Stimulated activated CD4-positive, alpha-beta T cell treated with anti-CD3 and anti-CD28 coated beads, Interleukin-1b, Interleukin-23, amount 100 ng/mL, for 48 hours (primary cell): ENCODE measurements at places on chromosomes 13 and 19.

GRCh38 chr19:33290956-33291622 is 11.2 kb downstream of the CEBPA start:
- DNase-seq = no peak

DNA sequence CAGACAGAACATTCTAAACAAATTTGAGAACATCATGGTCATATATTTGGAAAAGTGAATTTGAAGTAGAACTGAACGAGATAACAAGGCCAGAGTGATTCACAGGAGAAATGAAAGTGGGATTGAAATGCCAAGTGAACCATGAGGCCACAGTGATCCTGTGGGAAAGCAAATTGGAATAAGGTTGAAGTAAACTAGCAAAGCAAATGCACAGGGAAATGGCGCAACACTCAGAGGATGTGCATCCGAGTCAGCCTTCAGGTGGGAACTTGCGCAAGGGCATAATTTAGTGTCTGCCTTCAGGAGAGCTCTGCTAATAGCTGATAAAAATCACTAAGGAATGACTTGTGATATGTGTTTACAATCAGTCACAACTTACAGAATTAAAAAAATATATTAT is 696.6 kb downstream of the LIG4 start:
- no peak for DNase-seq

DNA sequence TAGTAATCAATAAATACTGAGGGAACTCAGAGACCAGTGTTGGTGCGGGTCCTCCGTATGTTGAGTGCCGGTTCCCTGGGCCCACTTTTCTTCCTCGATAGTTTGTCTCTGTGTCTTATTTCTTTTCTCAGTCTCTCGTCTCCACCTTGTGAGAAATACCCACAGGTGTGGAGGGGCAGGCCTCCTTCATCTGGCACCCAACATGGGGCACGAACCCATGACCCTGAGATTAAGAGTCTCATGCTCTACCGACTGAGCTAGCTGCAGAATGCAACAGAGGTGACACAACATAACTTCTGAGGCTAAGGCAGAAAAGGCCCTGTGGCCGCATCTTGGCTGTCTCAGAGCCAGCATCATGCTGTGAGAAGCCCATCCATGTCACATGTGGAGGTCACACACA is 5.3 kb upstream of the ZNF613 start:
- no peak for DNase-seq

DNA sequence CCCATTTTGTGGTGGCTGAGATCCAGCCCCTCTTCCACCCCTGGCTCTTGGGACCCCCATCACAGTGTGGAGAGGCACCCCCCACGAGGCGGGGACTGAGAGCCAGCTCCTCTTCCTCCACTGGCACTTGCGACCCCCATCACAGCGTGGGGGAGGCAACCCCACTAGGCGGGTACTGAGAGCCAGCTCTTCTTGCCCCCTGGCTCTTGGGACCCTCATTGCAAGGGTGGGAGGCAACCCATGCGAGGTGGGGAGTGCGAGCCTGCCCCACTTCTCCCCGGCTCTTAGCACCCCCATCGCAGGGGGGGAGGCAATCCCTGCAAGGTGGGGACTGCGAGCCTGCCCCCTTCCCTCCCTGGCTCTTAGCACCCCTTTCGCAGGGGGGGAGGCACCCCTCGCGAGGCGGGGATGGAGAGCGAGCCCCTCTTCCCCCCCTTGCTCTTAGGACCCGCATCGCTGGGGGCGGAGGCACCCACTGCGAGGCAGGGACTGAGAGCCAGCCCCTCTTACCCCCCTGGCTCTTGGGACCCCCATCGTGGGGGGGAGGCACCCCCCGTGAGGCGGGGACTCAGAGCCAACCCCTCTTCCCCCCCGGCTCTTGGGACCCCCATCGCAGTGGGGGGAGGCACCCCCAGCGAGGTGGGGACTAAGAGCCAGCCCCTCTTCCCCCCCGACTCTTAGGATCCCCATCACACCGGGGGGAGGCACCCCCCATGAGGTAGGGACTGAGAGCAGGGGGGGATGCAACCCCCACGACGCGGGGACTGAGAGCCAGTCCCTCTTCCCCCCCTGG is 364.6 kb upstream of the SPRY2 start:
- no peak for DNase-seq

DNA sequence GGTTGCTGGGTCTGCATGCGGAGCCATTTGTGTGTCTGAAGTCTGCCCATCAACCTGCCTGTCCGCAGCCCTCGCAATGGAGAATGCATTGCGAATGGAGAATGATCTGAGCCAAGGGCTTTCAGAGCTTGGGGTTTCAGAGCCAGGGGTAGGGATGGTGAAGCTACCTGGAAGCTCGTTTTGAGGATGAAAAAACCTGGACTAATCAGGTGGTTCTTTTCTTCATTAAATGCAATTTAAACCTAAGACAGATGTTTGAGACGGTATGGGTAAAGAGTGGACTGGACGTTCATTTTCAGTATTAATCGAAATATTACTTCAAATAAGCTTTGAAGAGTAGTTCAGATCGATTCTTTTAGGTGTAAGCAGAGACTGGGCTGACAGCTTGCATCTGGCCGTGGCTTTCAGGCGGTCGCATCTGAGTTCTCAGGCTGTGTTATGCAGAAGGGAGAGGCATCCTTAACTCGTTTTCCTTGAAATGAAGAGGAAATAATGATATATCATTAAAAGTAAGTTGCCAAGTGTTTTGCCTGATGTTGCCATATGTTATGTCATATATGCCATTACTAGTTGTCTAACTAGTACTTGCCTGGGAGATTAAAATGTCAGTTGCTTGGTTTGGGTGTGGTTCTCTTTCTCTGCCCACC is 801 bp downstream of the MCF2L start:
- no peak for DNase-seq

- no peak for DNase-seq
These were observed 9.0 kb upstream of the DIRAS1 start for GRCh38 chr19:2729943-2730818.

GRCh38 chr19:29120466-29120865 is 92.5 kb downstream of the UQCRFS1 start:
- no peak for DNase-seq

- no peak for DNase-seq
These were observed 12.6 kb downstream of the PCDH17 start for GRCh38 chr13:57644106-57644505.

DNA sequence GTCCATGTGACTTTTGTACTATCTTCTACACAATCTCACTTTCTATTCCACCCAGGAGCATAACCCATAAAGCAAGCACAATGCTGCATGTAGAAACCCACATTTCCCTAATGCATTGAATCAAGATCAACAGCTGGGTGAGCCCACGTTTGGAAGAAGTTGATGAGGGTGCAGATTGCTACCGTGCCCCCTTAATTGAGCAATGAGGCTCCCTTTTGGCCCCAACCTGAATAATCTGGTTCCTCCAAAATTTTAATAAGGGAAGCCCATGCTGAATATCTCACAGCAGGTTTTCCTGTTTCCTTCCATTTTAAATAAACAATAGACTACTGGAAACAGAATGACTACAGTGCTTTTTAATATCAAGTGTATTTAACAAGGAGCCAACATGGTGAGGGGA is 403.6 kb upstream of the SGCG start:
- DNase-seq = no peak

- no peak for DNase-seq
These were observed 674.5 kb downstream of the PCDH17 start for GRCh38 chr13:58306062-58306461.

DNA sequence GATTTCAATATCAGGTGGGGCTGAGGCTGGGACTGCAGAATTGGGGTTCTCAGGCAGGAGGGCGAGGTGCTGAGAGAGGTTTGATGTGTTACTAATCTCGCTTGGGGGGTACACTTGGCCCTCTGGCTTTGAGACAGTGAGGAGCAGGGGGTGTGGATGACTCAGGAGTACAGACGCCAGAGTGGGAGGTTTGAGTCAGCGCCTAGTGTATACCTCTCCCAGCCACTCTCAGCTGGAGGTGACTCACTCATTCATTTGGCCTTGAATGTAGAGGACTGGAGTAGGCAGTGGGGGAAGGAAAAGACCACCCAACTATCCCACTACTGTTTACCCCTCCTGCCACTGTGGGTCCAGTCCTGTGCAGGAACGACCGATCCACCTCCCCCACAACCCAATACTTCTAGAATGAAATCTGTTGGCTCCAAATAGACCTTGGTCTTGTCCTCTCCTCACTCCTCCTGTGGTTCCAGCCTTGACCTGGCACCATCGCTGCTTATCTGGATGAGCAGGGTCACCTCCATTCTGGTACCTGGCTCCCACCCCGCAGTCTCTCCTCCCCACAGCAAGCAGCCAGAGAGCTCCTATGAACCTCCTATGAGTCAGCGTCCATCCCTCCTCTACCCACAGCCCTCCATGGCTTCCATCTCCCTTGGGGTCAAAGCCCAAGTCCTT is 20.1 kb upstream of the ZNRF4 start:
- peak; percentile 71 for DNase-seq

GRCh38 chr19:46211201-46211881 is 18.2 kb upstream of the IGFL1 start:
- no peak for DNase-seq

DNA sequence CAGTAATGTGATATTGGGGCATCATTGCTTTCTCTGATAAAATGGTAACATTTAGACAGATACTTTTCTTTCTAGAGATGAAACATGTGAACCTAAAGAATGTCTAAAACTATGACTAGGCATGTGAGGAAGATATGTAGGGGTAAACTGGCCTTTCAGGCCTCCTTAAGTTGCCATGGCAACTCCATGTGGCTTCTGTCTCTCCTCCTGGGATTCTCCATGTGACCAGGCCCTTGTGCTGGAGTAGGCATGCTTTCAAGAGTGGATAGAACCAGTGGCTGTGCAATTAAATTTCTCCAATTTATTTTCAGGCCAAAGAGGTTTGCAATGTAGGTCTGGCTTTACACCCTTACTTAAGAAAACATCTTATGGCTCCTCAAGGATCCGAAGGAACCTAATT is 130.8 kb downstream of the OLFM4 start:
- no peak for DNase-seq

- no peak for DNase-seq
These were observed 1492.7 kb upstream of the PCDH20 start for GRCh38 chr13:62908321-62908720.

DNA sequence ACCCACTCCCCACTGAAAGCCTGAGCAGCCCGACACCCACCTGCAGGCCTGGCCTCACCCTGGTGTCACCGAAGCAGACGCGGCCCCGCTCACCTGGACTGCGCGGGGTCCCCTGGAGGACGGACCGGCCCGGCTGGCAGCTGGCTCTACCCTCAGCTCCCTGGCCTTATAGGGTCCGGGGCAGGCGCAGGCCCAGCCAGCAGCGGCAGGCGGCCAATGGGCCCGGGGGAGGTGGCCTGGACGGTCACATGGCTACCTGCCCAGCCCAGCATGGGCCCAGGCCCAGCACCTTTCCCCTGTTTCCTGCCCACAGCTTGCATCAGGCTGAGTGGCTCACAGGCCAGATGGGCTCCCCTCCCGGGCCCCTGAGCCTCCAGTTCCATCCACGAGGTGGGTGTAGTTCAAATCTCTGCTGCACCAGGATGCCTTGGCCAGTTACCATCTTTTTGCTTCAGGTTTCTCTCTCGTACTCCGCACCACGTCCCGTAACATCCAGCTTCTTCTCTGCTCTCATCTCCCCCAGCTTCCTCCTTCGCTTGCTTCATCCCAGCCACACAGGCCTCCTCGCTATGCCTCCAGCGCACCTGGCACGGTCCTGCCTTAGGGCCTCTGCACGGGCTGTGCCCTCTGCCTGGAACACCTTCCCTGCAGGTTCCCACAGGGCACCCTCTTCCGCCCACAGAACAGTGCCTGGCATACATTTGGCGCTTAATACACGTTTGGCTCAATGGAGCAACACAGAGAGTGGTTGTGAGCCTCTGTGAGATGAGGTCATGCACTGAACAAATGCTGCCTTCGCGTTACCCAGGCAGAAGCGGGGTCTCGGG is at the start of gene PLIN4:
Gene PLIN4 (minus strand): TSS at position 142 of the 827 bp plus-strand sequence. CDS start 214 bp downstream, outside the sequence.
- no peak for DNase-seq

DNA sequence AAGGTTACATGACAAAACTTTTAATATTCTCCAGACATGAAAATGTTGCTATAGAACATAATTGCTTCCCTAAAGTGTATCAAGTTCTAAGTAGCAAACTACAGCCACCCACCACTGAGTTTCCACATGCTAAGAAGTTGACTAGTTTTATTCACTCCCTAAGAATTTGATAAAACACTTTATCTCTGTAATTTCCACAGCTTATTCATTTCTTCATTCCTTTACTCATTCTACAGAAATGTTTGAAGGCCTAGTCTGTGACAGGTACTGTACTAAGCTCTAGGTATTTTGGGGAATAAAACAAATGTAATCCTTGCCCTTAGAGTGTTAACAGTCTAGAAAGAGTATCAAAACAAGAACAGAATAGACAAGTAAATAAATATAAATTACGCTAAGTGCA is 101.8 kb upstream of the DIAPH3 start:
- no peak for DNase-seq

GRCh38 chr13:34019870-34020269 is 201.9 kb downstream of the RFC3 start:
- DNase-seq = no peak

DNA sequence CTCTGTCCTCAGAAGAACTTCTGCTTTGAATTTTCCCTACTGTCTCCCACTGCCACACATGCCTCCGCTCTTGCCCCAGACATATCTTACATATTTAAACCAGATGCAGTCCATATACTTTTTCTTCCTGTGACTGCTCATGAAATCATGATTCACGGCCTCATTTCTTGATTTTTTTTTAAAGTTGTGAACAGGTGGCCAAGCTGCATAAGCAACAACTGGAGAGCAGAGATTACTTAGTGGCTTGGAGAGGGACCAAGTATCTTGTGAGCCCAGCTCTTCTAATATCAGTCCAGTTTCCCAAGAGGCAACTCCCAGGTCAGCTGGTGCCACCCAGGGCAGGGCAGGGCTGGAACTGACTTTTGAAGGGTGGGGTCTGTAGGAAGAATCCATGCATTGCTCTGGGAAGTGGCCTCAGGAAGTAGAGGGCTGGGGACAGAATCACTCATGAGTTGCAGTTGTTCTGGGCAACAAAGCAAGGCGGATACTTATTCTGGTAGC is 152.4 kb downstream of the LMO7 start:
- DNase-seq = no peak

DNA sequence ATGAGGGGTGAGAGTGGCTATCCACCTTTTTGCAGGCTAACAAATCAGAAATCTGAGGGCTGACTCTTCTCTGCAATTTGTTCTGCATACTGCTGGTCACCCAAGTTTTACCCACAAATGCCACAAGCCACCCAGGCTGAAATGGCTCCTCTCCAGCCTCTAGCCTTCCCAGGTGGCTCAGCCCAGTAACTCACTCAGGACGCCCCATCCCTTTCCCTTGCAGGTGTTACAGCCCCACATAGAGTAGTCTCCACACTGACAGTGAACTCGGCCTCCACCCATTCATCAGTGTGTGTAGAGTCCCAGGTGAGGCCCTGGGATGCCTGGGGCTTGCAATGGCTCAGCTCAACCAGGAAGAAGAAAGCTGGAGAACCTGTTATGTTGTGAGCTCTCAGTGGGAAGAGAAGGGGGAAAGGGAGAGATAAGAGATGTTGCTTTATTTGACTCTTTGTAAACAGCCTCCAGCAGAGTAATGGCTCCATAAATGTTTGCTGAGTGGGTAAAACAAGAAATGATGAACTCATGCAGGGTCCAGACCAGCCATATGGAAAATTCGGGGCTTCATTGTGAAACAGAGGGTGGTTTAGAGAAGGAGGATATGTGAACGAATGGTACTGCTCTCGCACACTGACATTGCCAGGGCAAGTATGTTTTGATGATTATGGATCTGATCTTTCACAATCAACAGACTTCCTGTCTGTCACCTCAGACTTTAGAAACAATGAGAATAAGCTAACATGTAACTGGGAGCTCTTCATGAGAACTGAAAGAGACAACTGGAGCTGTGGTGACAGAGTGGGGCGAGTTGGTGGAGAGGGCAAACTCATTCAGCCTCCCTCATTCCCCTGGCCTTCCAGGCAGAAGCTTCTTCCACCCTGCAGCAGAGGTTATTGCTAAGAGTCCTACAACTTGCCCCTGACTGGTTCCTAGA is 74.2 kb upstream of the RFC3 start:
- DNase-seq = peak; percentile 9
